Ovary (tissue), 10 donors: ENCODE measurements at places on chromosomes 5 and 9.

GRCh38 chr5:169153405-169153804, 147.5 kb downstream of the SLIT3 start:
- DNase-seq: peak; percentile 15

DNA sequence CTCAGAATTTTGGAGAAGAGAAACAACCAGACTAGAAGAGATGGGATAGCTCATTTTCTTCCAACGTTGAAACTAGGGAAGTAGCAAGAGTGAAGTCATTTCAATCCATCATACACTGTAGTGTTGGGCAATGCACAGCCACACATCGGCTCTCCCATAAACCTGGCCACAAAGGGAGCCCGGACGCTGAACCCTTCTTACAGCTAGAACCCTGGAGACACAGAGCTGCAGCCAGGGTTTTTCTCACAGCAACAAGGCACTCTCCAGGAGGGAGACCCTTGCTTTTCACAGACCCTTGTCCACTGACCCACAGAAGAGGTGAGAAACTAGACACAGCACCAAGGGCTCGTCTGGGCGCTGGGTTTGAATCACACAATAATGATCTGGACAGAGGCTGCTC, 101.4 kb upstream of the FSTL4 start:
- no peak for DNase-seq

GRCh38 chr5:150674341-150674821, 13.3 kb downstream of the MYOZ3 start:
- DNase-seq: no peak

DNA sequence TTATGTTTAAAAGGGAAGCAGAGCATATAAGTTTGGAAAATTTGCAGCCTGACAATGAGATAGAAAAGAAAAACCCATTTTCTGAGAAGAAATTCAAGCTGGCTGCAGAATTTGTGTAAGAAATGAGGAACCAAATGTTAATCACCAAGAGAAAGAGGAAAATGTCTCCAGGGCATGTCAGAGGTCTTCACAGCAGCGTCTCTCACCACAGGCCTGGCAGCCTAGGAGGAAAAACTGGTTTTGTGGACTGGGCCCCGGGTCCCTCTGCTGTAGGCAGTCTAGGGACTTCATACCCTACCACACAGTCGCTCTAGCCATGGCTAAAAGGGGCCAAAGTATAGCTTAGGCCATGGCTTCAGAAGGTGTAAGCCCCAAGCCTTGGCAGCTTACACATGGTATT, 32.1 kb upstream of the HSD17B4 start:
- no peak for DNase-seq

- DNase-seq: peak; percentile 84
Measured at GRCh38 chr9:124297551-124297901, 39.8 kb downstream of the NEK6 start.

DNA sequence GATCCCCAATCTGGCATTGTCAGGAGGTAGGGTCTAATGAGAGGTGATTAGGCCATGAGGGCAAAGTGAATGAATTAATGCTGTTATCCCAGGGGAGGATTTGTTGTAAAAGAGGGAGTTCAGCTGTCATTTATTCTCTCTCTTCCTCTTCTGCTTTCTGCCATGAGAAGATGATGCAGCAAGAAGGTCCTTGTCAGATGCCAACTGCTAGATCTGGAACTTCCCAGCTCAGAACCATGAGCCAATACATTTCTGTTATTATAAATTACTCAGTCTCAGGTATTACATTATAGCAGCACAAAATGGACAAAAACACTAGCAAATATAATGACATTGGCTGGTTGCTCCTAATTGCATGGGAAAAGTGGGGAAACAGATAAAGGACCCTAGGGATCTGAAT, 15.6 kb upstream of the BICD2 start:
- DNase-seq: no peak

DNA sequence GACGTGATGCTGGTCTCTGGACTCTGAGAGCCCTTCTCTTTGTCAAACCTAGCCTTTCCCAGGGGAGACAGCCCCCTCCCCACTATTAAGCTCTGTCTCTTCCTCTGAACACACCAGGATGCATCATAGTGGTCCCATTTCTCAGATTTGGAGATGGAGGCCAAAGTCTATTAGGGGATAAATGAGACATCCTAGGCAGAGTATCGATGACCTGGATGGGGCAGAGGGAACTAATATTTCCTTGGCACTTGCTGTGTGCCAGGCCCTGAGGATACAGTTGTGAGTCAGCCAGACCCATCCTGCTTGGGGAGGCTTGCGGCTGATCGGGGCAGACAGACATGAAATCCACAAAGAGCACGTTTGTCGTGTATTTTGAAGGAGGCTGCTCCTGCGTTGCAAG, 5.2 kb downstream of the DNM1 start:
- DNase-seq: no peak

DNA sequence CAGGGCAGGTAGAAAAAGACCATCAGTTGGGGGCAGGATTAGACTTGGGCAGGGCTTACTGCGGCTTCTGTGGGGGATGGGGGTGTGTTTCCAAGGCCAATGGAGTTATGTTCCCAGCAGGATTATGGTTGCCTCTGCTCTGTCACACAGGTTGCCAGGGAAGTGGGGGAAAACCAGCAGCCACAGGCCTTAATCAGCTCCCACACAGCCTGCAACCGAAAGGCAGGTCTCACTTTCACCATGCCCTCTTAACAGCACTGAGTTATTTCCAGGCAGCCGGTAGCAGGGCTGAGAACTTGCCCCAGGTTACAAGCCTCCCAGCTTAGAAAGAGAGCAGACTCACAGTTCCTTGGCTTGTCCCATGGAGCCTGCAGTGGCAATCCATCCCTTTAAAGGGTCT, 205.5 kb downstream of the FGF10 start:
- DNase-seq: no peak

DNA sequence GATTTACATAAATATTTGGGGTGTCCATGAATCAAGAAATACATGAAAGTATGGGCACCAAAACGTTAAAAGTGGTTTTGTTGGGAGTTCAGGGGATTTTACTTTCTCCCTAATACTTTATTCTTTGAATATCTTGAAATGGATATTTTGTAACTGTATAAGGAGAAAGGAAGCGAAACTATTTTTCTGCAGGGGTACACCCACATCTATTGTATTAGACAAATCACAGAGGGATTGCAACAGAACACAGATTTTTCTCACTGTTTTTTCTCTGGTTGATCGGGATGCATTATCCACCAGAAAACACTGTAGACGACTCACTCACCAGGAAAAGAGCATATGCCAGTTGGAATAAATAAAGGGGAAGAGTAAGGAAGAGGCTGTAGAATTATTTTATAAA, 1.2 kb upstream of the RABGAP1 start:
- DNase-seq: no peak

GRCh38 chr9:2253636-2254580, 238.8 kb downstream of the SMARCA2 start:
- DNase-seq: no peak

- DNase-seq: no peak
Measured at GRCh38 chr5:65478336-65478735, 3.4 kb downstream of the ADAMTS6 start.

DNA sequence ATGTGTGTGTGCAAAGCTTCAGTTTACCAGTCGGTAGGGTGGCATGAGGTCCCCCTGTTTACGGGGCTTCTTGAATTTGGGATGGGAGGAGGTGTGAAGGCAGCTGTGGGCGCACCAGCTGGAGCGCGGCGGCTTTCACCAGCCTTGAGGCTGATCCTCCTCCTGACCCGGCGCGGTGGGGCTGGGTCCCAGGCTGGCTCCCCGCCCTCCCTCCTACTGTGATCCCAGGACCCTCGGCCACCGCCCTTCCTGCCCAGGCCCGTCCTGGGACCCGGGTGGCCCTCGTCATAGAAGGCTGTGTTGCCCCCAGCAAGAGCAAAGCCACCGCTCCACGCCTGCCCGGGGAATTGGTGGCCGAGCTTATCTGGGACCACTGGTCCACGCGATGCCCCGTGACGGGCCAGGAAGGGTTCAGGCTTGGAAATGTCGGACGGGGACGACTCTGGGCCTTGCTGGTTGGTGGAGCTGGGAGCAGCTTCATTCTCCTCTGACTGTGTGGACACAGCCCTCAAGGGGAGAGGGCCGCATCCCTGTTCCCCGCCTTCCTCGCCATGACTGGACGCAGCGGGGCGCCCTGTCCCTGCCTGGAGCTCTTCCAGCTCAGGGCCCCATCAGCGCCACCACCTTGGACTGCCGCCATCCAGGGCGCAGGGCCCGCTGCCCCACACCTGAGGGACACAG, 271.1 kb upstream of the IRX1 start:
- no peak for DNase-seq

GRCh38 chr9:79955300-79955699, 383.5 kb downstream of the TLE4 start:
- DNase-seq: no peak

GRCh38 chr5:35066260-35066795, 18.6 kb upstream of the AGXT2 start:
- no peak for DNase-seq

DNA sequence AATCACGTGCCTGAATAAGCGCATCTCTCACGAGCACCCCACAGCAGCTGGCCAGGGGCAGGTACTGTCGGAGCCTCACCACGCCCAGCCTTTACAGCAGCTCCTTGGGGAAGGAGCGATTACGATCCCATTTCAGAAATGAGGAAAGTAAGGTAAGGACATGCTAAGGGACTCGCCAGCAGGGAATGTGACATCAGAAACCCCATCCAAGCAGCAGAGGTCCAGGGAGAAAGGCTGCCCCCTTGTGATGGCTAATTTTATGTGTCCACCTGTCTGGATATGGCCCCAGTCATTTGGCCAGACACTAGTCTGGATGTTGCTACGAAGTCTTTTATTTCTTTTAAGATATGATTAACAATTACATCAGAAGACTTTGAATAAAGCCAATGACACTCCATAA, 77.3 kb downstream of the UBE2QL1 start:
- DNase-seq: no peak

GRCh38 chr9:27157097-27157496, 48.1 kb downstream of the TEK start:
- no peak for DNase-seq

DNA sequence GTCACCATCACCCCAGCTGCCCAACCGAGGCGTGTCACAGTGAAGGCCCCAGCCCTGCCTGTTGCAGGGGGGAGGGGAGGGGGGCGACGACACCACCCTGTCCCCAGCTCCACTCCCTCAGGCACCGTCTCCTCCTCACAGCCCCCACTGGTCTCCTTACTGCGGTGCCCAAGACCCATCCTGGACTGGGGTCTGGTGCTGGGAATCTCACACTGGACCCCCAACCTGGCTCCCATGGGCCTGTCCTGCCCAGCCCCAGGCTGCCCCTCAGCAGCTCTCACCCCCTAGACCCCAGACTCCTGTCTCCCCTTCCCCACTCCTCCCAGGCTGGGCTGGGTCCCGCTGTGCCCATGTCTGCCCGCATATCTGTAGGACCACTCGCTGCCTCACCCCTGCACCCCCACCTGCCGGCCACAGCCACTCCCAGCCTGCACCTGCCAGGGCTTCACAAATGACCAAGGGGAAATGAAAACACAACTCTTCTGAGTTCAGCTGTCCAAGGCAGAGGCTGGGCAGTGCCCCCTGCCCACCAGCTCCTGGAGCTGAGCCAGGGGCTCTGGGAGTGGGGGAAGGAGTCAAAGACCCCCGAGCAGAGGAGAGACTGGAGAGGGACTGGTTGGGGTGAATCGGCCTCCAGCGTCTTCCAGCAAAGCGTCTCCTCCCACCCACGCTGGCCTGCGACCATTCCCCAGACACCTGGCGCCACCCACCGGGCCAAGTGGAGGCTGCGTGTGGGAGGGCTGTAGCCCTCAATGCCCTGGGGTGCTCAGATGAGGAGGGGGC, 32.6 kb upstream of the EGFL7 start:
- DNase-seq: no peak

DNA sequence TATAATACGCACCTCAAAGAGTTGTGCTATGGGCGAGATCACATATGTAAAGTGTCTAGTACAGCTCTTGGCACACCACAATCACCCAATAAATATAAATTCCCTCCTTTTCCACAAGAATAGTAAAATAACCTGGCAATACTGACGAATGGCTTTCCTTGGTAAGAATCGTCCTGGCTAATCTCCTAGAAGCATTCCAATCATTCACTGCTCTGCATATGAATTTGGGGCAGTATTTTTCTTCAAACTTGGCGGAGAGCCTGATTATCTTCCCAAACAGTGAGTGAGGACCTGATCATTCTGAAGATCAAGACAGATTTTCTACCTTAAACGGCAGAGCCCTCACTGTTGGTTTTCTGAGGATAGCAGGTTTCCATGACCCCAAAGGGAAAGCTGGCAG, 96.0 kb downstream of the TMEM215 start:
- no peak for DNase-seq

DNA sequence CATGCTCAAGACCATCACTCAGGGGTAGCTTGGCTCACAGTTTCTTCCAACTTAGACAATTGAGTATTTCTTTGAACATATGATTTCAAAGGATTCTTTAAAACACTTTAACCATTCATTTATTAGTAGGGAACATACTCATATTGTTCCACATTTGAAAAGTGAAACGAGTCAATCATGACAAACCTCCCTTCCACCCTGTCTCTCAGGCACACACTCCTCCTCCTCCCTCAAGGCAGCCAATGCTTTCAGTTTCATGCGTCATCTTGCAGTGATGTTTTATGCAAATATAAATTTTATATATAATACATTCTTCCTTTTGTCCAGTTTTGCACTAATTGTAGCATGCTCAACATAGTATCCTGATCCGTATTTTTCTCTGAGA, 126.0 kb upstream of the BOD1 start:
- no peak for DNase-seq

DNA sequence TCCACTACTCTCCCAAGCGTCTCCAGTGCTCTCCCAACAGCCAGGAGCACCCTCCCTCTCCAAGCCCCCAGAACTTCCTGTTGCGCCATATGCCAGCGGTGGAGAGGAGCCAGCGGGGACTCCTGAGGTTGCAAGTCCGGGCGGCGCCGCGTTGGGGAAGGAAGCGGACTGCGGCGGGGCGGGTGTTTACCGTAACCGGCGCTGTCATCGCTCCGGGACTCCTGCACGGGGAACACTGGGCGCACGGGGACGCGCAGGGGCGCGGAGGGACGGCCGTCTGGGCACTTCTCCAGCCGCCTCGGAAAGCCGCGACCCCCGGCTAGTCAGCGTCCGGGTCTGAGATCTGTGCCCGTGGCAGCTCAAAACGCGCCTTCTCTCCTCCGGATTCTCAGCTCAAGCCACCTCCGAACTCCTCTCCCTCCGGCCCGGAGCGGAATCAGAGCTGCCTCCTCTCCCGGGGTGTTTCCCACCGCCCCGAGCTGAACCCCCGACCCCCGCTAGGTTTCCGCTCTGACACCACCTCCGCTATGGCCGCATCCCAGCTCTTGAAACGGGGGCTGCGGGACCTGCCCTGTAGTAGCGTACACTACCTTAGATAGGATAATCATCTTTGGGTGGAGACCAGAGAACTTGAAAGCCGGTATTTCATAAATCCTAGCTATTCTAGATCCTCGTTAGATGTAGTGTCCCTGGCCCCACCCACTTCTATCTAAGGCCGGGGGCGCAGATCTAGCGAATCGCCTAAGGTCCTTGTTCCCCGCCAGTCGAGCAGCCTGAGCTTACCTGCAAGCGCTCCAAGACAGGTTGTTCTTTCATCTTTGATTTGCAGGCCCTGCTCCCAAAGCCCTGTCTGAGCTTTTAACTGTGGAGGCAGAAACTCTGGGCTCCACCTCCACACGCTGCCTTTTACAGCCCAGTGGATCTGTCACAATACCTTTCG, at the start of gene TRPM6:
Gene TRPM6 (minus strand): TSS at position 881 of the 940 bp plus-strand sequence. CDS start 65 bp downstream, at position 816.
- peak; percentile 75 for DNase-seq

- no peak for DNase-seq
Measured at GRCh38 chr5:169717288-169717687, 80.2 kb downstream of the DOCK2 start.
